ENCODE measurements at places on chromosomes 7 and 10.

DNA sequence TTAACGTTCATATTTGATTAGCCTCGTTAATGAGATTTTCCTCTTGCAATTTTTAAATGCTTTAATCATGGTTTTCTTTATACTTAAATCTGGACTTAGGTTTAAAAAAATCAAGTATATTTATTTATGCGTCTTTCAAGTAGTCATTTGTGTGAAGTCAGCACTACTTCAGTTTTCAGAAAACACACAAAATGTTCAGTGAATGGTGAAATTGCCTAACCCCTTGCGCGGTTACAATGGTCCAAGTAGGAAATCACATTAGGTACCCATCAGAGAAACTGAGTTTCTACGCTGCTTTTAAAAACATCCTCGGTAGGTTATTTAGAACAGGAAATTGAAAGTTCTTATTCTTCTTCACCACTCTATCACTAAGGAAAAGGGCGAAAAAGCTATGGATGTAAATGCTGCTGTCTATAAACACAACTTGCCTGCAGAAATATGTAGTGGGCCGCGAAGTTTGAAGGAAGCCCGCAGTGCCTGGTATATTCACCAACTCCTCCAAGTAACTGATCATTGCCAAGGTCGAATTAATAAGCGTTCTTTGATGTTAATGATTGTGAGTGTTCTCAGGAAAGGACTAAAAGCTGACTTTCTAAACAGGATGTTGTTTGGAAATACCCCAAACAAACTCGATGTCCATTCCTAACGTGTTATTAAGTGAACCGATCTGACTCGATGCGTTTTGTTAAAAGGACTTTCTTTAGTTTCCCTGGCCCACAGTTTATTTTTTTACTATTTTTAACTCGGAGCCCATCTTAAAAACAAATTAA lies 1.0 kb downstream of the SYPL1 start:
- no peak for DNase-seq

- DNase-seq, result no peak
Measured at GRCh38 chr7:144713850-144714249, 122.0 kb downstream of the TPK1 start.

DNA sequence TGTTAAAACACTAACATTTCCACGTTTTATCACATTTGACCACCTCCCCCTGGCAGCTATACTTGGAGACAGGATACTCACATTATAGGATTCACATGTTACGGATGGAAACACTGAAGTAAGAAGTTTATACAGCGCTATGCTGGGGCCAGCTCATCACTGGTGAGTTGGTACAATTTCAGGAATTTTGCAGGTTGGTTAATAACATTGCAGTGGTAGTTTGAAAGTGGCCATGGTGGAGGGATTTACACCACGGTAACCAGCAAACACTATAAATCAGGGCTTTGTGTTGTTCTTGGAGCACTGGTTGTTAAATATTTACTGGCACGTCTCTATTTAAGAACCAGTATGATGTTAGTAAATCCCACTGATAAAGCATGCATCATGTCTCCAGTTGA lies 174.0 kb downstream of the GFRA1 start:
- DNase-seq, result no peak

- DNase-seq, result no peak
Measured at GRCh38 chr10:78910476-78910875, 158.3 kb upstream of the ZMIZ1 start.

GRCh38 chr10:81027706-81028105 lies 490.0 kb downstream of the SH2D4B start:
- no peak for DNase-seq

- DNase-seq, result no peak
Measured at GRCh38 chr7:3497796-3498195, 196.7 kb downstream of the SDK1 start.

DNA sequence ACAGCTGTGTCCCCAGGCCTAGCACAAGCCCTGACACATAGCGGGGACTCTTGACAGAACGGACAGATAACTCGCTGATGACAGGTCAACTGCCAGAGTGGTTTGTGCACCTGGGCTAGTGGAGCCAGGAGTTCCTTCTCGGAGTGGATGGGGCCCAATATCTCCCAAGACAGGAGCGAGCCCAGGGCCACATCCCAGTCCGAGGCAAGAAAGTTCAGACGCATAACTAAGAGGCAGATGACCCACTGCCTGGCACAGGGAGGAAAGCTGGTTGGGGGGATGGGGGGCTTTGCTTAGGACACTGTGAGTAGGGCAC lies 69.6 kb upstream of the ZNF479 start:
- DNase-seq, result no peak

- DNase-seq, result no peak
Measured at GRCh38 chr7:142717453-142717852, 31.8 kb upstream of the PRSS1 start.

- DNase-seq, result no peak
Measured at GRCh38 chr7:107661081-107661864, 645 bp downstream of the SLC26A4 start.

DNA sequence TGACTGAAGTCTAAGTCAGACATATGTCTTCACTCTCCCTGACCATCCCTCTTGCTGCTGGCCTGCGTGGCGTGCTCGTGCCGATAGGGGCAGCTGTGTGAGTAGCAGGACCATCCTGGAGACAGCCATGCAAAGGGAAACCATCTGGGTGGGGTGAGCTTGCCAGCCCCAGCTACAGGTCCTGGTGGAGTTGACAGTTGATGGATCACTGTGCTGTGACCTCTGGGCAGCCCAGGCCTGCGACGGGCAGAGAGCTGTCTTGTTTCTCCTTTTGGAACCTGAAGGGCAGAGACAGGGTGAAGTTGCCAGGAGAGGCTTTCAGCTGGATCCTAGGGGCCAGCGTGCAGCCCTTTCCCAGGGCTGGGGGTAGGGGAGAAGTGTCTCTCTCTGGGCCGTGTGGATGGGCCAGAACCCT lies 44.7 kb downstream of the GRK5 start:
- no peak for DNase-seq

GRCh38 chr10:43211030-43211429 lies 55.8 kb downstream of the RASGEF1A start:
- no peak for DNase-seq

GRCh38 chr7:5773661-5774086 lies 7.8 kb downstream of the RNF216 start:
- DNase-seq, result no peak

DNA sequence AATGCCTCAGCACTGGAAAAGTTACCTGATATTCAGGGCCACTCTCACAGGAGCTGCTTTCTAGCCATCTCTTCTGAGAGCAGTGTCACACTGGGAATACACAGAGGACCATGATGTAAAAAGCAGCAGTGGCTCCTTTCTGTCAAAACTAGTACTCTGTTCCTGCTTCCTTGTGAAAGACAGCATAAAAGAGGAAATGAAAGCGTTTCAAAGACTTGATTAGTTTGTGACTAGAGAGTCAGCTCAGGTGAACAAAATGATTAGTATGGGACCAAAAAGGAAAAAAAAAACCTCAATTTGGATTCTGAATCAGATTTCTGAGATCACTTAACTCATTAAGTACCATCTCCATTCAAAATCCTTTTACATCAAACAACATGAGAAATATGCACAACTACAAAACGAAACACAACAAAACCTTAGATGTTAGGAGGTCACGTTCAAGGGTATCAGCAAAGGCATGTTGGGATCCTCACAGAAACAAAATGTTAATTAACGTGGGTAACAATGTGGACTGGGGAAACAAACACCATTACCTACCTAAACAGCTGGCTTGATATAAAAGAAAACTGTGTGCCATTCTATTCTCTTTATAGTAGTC lies 103.7 kb downstream of the MACC1 start:
- DNase-seq, result no peak

GRCh38 chr10:86667421-86668181 lies 710 bp upstream of the LDB3 start:
- no peak for DNase-seq

DNA sequence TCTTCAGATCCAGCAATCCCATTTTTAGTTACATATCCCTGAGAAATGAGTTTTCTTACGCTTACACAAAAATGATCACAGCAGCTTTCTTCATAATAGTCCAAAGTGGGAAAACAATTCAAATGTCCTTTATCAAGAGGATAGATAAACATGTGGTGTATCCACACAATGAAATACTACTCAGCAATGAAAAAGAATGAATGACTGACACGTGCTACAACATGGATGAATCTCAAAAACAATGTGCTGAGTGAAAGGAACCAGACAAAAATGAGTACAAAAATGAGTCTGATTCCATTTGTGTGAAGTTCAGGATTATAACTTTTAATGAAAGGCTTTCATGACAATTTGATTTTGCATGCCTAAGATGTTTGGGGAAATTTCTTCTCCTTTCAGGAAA lies 139.1 kb downstream of the WNT2 start:
- DNase-seq, result no peak

DNA sequence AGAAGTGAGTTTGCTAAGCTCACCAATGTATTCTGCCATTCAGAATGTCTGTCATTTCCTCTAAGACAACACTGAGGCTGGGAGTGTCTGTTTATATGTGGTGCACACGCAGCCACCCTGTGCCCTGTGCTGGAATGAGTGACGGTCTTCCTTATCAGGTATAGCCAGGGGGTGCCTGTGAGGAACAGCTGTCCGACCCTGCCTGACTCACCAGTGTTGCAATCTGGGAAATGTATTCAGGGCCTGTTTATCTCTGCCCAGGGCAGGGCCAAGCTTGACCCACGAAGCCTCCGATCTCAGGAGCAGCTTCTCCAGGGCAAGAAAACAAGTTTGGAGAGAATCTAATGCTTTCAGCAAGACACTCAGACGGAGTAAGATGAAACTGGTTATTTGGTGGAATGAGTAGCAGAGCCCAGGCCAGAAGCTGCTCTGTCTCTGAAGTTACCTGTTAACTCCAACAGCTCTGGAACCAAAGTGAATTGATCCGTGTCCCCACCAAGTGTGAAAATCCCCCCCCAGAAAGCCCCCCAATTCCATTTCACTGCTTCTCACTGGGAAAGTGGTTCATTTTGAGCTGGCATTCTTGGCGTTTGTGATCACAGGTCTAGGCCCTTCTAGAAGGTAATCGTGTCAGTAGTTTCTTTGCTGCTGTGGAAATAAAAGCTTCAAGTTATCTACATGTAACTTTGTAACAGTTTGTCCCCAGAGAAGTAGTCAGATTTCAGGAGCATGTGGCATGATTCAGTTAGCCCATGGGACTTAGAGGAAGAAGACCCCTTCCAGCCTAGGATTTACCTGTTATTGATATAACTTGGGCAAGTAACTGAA lies 6.1 kb upstream of the UBE2H start:
- DNase-seq, result no peak

DNA sequence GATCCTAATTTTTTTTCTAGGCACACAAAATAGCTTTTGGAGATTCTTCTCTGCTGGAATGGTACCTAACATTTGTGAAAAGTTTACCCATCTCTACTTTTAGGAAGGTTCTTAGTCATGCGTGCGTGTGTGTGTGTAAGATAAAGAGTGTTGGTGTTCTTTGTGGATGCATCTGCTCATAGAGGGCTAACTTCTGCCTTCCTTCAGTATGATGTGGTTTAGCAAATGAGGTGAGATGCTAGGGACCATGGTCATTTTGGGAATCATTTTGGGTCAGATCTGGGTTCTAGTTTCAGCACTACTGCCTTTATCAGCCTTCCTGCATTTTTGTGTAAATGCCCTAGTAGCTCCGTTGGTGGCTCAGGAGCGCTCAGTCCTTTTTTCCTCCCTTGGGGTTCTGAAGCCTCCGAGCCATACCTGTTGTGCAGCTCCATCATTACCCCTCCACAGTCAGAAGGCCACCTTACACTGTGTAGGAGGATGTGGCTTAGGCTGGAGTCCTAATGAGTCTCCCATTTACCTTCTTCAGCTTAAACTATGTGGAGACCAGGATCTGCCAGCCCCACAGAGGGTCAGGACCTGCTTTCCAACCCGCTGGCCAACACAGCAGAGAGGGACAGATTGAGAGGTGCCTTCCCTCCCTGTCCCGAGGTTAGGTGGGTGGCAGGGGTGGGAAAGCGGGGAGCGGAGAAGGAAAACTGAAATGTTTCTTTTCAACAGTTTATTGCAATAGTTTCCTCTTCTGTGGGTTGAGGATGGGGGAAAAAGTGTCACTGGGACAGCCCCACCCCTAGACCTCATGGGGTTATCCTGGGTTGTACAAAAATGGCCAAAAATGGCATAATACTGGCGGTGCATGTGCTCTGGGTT lies 31.2 kb downstream of the TSPAN14 start:
- no peak for DNase-seq

- no peak for DNase-seq
Measured at GRCh38 chr7:47517821-47518480, 64.0 kb downstream of the TNS3 start.

- no peak for DNase-seq
Measured at GRCh38 chr7:151726652-151727578, 150.0 kb downstream of the PRKAG2 start.

GRCh38 chr7:8135417-8135816 lies 126.5 kb downstream of the ICA1 start:
- no peak for DNase-seq

DNA sequence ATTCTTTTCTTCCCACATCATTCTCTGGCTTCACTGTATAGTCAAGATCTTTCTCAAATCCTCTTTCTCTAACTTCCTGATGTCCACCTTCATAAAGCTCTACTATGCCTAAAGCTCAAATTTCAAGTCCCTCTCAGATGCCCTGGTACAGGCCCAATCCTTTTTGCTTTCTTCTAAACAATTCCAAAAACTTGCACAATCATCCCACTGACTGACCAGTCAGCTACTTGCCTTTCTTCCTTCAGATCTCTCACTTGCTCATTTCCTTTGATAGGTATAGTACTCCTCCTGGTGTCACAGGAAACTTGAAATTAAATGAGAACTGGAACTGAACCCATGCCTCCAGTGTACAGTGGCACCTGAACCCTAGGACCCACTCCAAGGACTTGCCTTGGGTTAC lies 18.2 kb downstream of the SEC31B start:
- DNase-seq, result no peak

DNA sequence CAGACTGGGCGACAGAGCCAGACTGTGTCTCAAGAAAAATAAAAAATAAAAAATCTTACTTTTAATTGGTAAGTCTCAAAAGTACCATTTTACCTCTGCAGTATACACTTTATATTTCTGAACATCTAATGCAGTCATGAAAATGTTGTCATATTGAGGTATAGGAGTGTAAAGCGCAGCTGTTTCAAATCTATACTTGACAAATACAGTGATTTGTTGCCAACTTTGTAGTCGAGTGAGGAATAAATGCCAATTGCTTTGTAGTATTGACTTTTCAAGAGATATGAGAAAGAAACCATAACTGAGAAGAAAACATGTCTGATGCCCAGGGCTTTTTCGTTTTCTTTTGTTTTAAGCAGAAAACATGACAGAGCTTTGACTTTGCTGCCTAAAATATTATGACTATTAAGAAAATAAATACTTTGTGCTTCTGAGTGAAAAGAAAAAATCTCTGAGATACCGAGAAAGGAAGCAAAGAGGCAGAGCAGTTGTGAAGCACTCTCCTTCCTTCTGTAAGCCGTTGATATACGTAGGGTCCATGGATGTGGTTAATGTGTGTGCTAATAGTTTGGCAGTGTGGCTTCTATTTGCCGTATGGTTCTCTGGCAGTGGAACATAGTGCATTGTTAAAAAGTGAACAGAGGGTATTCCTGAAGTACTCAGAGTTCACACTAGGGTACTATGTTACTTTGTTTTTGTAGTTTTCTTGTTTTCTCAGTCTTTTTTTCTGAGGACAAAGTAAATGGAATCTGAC lies 38.2 kb downstream of the AVL9 start:
- no peak for DNase-seq

Measured in NCI-H187 treated with DMSO at 0.1 percent for 48 hours (cell line).